ENCODE measurements at places on chromosomes 7 and 10.

DNA sequence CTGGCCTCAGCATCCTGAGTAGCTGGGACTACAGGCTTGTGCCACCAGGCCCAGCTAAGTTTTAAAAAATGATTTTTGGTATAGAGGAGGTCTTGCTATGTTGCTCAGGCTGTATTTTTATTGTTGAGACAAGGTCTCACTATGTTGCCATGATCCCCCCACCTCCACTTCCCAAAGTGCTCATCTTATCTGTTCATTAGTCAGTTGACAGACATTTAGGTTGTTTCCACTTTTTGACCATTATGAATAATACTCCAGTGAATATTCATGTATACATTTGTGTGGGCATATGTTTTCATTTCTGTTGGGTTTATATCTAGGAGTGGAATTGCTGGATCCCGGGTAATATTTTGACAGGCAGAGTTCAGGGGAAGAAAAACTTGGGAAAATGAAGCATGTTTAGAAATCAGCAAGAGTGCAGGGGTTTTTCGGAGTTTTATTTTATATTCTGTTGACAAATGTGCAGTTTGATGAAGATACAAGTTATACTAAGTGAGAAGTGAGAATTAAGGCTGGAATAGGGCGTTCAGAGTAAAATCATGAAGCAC, 2.7 kb upstream of the SCD start:
- DNase-seq = no peak

DNA sequence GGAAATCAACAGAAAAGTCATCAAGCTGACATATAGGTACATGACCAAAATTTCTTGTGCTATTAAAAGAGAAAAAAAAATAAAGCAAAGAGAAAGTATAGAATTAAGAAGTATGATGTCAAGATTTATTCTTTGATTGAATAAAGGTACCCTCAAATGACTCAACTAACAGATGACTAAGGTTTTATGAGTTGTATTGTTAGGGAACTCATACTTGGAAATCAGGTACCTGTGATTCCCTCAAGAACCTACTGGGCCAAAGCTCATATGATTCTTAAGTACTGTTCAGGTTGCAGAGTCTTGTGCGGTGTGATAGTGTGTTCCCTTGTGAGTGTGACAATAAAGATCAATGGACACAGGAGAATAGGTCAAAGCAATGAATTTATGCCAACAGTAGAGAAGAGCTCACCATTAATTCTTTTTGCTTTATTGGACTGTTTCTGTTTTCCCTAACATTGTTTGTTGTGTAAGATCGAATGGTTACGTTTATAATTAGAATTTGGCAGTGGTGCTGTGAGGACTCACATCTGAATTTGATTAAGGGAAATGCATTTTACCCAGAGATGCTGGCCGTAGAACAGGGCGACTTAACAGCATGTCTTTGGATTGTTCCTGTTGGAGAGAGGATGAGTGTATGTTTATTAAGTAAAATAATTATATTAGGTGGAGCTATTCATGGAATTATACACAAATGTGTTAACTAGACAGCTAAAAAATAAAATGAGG, 293.2 kb upstream of the SEMA3D start:
- DNase-seq = no peak

- no peak for DNase-seq
Observed at GRCh38 chr10:1121271-1121970, 65.2 kb downstream of the WDR37 start.

GRCh38 chr7:88346357-88346756, 39.7 kb upstream of the STEAP4 start:
- DNase-seq = no peak

DNA sequence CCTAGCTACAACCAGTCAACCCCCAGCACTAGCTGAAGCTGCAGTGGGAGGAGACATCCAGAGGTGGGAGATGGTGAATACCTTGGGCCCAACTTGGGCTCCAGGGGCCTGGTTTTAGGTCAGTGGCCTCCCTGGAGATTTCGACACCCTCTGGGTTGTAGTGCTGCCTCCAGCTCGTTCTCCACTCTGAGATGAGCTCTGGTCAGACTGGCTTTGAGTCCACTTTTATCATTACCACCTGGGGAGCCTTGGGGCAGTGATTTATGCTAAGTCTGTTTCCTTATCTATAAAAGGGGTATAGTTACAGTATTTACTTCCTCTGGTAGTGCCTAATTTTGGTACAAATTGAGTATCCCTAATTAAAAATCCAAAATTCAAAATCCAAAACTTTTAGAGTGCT, 22.8 kb downstream of the PPIA start:
- no peak for DNase-seq

- DNase-seq = no peak
Observed at GRCh38 chr7:7668706-7669105, 28.2 kb downstream of the UMAD1 start.

DNA sequence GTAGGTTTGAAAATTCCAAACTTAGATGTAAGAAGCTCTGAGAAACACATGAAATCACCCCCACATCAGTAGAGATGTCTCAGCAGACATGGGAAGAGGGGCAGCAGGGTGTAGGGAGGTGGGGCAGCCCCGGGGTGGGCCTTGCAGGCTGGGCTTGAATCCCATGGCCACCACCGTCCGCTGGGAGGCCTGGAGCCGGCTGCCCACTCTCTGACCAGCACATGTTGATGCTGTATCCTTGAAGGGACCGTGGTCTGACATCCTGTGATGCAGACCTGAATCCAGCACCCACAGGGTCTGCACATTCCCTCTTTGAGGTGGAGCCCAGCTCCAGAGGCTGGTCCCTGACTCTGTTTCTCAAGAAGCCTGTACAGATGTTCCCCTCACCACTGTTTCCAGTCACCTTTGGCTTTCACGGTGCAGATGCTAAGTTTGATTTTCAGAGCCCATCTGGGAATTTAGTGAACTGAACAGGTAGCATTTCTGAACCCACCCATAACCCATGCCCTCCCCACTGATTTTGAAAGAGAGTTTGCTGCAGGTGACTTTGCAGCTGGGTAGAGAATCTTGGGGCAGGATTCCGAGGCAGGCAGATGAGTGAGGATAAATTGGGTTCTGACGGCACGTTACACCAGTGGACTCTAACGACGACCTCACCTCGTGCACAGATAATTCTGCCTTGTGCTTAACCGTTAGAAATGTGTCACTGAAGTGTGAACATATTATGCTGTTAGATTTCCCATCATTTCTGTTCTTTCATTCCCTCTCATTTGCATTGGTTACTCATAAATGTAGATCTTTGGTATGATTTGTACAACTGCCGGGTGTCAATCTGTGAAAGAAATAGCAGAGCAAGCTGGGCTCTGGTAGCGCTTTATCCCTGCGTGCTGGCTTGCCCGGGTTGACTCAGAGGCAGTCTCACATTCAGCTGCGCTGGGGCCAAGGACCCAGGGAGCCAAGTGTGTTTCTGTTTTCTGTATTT, 45.7 kb downstream of the IKZF1 start:
- DNase-seq = no peak

Measured in OCI-LY7 (cell line).